Fibroblast of skin of back (primary cell): ENCODE measurements at places on chromosomes 6 and 20.
A peak's percentile ranks its signal among the peaks of the same experiment; 100 is the strongest.

GRCh38 chr6:33607126-33607783, 13.9 kb upstream of the ITPR3 start:
- DNase-seq = no peak

DNA sequence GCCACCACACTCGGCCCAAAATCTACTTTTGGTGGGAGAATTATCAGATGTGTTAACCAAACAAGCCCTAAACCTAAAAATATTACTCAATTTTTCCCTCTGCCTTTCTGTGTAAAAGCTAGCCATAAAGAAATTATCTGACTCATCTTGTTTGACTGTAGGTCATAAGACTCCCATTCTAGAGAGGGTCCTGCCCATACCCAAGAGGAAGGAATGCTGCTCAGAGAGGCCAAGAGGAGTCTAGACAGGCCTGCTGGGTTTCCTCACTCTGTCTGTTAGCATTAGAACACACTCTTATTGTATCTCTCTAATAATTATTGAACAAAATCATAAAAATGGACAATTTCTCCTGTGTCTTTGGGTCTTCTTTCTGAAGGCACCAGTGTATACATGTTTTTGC, 26.1 kb downstream of the C6orf141 start:
- DNase-seq = no peak

GRCh38 chr6:31558631-31559500, 11.5 kb downstream of the NFKBIL1 start:
- no peak for DNase-seq

GRCh38 chr20:2544211-2544610, 7.8 kb downstream of the TMC2 start:
- DNase-seq = no peak

- DNase-seq = no peak
Observed at GRCh38 chr20:46893877-46894578, 615 bp upstream of the EYA2 start.

DNA sequence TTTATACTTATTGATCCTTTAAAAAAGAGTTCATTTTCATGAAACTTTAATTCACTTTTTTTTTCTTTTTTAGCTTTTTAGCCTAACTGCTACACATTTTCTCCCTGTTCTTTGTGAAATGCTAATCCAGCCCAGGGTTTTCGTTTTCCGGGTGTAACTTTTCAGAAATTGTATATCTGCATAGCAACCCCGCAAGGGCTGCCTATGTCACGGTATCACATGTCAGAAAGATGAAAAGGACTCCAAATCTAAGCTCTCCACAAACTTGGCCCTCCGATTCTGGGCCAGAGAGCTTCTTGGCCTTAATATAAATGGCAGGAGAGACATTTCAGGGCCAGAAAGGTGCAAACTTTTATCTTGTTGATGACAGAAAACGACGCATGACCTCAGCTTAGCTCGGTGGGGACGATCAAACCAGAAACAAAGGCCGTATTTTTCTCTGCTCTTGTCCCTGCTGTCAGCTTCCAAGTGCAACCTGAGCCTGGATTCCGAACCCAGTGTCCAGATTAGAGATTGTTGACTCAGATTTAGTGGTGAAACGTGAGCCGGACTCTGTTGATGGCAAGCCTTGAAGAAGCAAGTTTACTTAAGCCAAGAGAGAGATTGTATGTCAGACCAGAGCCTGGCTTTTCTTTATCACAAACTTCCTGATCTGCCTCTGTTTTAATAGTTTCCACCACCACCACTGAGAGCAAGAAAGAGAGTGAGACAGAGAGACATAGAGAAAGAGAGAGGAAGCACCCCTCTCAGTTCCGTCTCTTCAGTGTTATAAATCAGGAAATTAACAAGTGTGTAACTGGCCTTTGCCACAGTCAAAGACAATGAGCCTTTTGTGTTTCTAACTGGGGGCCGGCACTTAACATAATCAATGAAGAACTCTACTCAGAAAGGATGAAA, 157.8 kb downstream of the SCML4 start:
- peak; percentile 39 for DNase-seq

- DNase-seq = no peak
Observed at GRCh38 chr20:48060841-48061720, 275.8 kb upstream of the SULF2 start.

DNA sequence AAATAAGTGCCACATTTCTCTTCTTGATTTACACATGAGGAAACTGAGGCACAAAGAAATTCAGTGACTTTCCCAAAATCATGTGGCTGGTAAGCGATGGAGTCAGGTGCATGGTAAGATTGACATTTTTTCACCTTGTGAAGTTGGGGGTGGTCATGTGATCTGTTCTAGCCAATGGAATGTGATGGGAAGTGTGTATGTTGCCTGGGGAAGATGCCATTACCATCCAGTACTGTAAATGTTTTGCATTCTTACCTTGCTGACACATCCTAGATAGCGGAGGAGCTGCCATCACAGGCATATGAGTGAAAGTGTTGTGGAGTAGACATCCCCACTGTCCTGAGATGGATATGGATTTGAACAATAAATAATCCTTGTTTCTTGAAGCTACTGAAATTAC, 499.6 kb upstream of the SULF2 start:
- peak; percentile 53 for DNase-seq

DNA sequence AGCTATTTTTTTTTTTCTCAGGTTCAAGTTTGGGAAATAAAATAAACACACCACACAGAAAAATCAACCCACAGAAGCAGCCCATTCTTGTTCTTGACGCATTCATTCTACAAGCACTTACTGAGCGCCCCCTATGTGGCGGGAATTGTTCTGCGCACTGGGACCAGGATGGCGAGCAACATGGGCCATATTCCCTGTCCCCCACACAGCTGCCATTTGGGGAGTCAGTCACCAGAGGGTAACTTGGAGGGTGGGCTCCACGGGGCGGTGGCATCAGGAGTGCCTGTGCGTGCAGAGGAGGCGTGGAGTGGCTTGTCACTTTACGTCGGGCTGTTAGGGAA, 185.0 kb upstream of the PDE10A start:
- DNase-seq = no peak

- DNase-seq = no peak
Observed at GRCh38 chr6:43267619-43268354, 24.5 kb downstream of the TTBK1 start.

DNA sequence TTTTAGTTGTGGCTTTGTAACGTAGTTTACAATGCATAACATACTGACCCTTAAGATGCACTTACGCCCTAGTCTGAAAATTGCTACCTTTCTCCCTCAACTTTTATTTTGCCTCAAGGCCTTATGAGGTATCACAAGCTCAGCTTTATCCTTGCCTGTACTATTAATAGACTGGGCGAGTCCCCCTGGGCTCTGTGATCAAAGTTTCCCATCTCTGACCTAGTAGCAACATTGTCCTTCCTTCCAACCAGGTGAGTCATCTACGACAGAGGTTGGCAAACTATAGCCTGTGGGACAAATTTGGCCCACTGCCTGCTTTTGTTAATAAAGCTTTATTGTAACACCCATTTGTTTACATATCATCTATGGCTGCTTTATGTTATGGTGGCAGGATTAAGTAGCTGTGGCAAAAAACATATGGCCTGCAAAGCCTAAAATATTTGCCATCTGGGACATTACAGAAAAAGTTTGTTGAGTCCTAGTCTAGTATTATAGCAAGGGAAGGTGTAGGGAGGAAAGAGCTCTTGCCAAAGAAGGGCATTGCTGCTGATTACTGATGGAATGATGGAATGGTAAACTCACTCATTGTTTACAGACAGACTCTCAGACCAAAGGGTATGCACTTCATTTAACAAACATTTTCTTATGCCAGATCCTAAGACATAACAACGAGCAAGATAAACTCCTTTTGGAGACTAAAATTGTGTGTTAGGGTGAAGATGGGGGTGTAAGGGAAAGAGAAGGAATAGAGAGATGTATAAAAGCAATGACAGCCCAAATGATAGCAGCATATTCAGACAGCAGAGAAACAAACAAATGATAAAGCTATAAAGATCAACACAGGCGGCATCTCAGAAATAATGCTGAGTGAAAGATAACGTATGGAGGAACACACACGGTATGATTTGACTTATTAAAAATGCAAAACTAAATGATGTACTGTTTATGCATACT, 74.2 kb downstream of the SLC22A23 start:
- DNase-seq = peak; percentile 61

DNA sequence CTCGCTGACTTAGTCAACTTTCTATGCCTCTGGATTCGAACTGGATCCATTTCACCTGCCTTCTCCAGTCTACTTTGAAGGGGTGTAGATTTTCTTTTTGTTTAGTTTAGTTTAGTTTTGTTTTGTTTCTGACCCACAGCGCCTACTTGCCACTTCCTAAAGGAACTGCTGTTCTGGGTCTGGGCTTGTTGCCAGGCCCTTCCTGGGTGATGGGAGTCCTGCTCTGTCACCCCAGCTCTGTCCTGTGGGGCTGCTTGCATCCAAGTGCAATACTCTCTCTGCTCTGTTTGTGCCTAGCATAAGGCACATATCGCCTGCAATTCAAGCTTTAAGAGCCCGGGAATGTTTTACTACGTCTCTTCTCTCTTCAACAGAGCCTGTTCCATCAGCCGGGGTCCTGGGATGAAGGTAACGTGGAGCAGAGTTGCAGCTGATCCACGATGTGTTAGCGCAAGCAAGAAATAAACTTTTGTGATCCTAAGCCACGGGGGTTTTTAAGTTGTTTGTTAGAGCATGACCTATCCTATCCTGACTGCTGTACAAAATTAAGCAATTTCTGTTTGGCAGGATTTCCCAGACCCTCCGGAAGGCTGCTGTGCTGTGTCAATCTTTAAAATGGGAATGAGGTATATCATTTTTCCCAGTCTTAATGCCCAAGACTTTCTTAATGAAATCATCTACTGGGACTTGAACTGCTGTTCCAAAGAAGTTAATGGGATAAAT, 30.9 kb upstream of the TAGAP start:
- peak; percentile 27 for DNase-seq

DNA sequence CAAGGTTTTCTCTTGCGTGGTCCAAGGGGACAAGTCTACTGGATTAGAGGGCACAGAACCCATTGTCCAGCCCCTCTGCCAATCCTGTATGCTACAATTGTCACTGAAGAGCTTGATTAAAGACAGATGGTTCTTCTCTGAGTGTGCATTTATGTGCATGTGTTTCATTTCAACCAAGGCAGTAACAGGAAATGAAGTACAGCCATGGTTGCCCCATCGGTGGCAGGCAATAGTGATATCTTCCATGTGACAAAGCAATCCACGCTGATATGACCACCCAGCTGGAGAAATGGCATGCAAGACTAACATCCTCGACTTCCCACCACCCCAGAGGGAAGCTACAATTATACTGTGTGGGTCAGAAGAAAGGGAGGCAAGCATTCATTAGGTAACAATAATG, 85.5 kb downstream of the UNC5CL start:
- peak; percentile 41 for DNase-seq
